ENCODE measurements at places on chromosomes 2 and 18.
A peak's percentile ranks its signal among the peaks of the same experiment; 100 is the strongest.

GRCh38 chr2:2846332-2847208 lies 515.5 kb upstream of the MYT1L start:
- ATAC-seq = peak; percentile 54

DNA sequence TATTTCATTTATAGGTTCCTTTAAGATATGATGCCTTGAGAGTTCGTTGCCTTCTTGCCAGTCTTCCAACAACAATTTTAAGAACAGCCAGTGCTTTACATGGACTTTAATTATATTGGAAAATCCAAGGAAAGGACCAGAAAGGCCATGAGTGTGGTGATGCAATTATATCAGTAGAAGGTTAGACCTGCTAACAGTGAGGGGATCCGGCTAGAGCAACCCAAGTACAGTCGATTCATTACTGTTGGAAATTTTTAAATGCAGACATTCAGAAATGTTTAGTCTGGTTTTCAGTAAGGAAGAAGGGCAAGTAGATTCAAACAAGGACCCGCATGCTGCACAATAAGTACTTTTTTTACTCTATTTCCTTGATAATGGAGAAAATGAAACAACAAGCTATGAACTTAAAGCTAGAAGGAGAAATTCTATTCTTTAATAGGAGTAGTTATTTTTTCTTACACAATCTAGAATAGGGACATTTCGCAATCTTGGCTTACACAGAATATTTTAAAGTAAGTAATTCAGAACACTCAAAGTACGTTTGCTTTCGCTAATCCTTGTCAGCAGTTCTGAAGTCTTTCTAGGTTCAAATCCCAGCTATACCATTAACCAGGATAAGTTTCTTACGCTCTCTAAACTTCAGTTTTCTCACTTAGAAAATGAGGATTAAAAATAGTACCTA lies 405.5 kb downstream of the MEIS1 start:
- no peak for ATAC-seq

- ATAC-seq = no peak
Measured at GRCh38 chr18:5451150-5451549, 92.6 kb downstream of the EPB41L3 start.

- ATAC-seq = peak; percentile 87
Measured at GRCh38 chr2:154697418-154698252, 860 bp upstream of the KCNJ3 start.

DNA sequence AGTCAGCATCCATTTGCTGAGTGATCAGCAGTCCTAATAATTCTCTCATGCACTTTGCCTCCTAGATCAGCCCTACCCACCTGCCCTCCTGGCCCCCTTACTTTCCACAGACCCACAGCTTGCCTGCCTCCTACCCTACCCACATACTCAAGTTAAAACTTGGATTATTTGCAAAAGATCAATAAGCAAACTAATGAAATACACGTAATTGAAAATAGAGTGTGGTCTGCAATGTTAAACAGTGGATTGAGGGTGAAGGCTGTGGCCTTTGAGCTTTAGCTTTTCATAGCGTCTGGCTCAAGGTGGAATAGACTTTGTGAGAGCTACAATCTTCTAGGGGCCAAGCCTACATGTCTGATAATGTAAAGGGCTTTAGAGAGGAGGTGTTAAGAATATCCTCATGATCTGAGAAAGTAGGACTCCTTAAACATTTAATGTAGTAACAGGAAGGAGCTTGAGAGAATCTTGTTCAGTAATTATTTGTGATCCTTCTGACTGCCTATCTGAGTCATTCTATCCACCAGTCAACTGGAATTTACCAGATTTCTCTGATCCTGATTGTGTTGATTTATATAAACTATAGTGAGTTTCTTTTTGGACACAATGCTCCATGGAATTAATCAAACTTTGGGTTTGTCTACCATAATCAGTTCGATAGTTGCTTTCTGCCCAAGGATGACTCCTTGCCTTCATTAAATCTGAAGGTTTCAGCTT lies 310.0 kb downstream of the HRH4 start:
- ATAC-seq = no peak

GRCh38 chr2:133241224-133241571 lies 327.1 kb downstream of the NCKAP5 start:
- ATAC-seq = no peak

- no peak for ATAC-seq
Measured at GRCh38 chr18:31490387-31490786, 7.6 kb upstream of the DSG2 start.

DNA sequence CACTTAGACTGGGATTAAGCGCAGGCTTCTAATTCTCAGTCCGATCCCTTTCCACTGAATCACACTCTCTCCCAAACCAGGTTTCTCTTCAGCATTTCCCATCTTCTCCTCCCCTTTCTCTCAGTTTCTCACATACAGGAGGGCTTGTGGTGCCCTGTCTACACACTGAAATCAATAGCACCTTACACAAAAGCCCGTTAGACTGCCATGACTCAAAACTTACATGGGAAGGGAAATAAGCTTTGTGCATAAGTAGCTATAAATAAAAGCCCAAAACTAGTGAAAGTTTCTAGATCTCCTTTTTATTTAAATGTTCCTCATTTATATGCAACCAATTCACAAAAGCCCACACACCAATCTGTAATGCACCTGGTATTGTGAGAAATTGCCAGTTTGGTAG lies 318.4 kb downstream of the TXNL1 start:
- ATAC-seq = no peak

- ATAC-seq = no peak
Measured at GRCh38 chr2:112814278-112814677, 22.3 kb downstream of the IL1B start.

- peak; percentile 43 for ATAC-seq
Measured at GRCh38 chr2:227415538-227416424, 28.0 kb upstream of the SCYGR1 start.

DNA sequence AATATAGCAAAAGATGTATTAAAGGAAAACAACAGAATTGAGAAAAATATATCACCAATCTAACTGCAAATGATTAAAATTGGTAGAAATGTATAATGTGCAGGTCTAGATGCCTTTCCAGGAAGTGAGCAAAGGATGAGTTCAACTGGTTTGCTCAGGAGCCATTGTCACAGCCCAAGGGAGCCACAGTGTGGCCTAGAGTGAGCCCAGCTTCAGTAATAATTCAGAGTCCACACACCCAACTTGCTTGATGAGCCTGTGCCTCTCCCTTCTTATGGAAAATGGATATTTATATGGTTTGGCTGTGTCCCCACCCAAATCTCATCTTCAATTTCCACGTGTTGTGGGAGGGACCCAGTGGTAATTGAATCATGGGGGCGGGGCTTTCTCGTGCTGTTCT lies 92.2 kb upstream of the ASAP2 start:
- no peak for ATAC-seq

DNA sequence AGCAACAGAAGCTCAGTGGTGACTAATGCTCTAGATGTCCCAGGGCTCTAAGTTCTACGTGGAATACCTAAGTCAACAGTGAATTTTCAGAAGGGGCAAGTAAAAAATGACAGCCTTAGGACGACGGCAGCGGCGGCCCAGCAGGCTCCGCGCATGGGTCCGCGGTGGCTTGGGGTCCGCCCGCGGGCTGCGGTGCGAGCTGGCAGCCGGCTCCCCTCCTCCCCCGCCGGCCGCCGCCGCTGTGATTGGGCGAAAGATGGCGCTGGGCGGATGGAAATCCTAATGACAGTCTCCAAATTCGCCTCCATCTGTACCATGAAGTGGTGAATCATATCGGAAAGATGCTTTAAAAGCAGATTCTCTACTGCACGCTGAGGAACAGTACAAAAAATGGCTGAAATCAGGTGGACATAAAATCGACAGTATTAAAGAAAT lies 74.7 kb downstream of the HNRNPLL start:
- ATAC-seq = peak; percentile 98
